ENCODE measurements at places on chromosomes 1 and 21.
A peak's percentile ranks its signal among the peaks of the same experiment; 100 is the strongest.

- DNase-seq, result no peak
Observed at GRCh38 chr1:227943381-227944089, 4.2 kb downstream of the WNT9A start.

DNA sequence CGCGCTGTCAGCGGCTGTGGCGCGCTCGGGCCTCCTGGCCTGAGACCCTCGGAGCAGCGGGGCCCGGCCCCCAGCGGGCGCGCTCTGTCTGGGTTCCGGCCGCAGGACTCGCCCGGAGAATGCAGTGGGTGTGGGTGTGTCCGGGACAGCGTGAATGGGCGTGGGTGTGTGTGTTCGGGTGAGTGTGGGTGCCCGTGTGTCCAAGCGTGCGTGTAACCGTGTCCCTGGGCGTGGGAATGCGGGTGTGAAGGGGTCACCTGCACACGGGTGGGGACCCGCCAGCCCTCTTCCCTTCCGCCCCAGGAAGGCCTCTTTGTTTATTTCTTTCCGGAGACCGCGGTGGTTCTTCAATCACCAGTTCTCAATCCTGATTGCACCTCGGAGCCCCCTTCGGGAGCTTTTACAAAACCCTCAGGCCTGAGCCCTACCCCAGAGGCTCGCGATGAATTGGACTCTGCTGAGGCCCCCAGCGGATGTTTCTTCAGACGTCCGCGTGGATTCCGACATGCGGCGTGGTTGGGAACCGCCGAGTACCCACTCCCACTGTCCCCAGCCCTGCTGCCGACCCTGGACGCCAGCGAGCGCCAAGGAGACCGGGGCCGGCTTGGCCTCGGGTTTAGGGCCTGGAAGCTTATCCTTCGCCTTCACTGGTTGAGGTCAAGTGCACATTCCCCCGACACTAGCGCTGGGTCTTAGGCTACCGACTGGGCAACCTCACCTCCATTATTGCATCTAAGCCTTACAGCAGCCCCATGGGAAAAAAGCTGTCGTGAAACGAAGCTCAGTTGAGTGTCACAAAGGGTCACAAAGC is 19.3 kb downstream of the SERTAD4 start:
- DNase-seq, result no peak

DNA sequence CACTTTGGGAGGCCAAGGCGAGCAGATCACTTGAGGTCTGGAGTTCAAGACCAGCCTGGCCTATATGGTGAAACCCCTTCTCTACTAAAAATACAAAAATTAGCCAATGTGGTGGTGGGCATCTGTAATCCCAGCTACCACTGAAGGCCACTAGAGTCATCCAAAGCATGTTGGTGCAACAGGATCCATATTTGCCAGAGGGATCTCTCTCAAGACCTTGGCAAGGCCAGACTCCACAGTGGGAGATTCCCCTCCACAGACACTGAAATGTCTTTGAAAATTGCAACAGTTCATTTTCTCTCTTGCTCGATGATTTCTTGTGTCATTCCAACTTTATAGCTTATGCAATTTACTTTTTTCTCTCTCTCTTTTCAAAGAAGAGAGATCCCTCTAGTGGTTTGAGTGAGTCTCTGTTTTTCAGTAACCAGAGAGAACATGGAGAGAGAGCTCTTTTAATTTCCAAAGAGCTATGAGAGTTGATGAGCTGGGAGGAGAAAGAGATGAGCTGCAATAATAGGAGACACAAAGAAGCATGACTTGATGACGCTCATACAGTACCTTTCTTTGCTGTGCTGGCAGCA is 176.8 kb upstream of the USP25 start:
- no peak for DNase-seq

GRCh38 chr1:8910914-8911313 is 32.4 kb upstream of the ENO1 start:
- no peak for DNase-seq

DNA sequence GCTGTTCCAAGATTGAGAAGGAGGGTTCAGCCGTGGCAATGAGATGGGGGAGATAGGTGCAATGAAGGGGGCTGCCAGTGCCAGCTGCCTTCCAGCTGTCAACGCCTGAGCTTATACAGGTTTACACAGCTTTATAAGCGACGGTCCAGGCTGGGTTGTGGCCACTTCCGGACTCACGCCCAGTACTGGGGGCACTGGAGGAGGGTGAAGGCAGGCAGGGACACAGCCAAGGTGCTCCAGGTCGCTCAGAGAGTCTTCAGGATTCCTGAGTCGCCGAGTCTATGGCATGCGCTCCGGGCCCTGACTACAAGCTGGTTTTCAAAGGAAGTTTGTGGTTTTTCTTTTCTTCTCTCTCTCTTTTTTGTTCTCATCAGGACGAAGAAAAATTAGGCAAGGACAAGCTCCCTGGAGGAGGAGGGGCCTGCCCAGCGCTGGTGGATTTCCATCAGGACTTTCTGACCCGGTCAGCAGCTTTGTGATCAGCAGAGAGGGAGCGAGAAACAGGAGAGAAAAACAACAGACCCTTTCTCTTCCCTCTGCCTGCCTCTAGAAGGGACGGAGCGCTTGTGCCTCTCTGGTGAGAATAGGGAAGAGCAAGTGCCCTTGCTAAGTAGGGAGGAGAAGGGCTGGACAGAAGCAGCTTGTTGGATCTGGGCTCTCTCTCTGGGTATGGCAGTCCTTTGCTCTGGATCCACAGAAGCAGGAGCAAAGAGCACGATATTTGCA is at the start of gene MINDY1:
Gene MINDY1 (minus strand): TSS at position 576 of the 726 bp plus-strand sequence. CDS start 4,285 bp downstream, outside the sequence.
- peak; percentile 57 for DNase-seq

GRCh38 chr21:46193829-46194373 is 9.6 kb upstream of the SPATC1L start:
- no peak for DNase-seq

GRCh38 chr1:154344977-154345837 is 19.9 kb downstream of the ATP8B2 start:
- no peak for DNase-seq

DNA sequence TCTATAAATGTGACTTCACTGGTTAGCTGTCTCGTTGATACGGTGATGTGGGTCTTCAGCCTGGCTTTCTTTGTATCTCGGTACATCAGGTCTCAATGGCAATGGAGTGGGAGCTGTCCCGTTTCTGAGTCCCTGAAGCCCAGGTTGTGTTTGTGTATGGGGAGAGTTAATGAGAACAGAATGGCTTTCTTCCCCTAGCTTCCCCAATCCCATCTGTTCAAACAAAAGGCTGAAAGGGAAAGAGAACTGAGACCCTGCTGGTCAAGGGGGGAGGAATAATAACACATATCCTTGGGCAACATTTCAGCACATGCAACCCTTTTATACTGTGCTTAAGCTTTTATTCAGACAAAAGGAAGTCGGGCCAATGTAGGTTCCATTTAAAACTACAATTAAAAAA is 28.4 kb upstream of the CASQ2 start:
- no peak for DNase-seq

GRCh38 chr1:176752505-176752904 is 289.5 kb downstream of the PAPPA2 start:
- DNase-seq, result no peak

GRCh38 chr1:16351456-16351993 is 755 bp downstream of the FBXO42 start:
- DNase-seq, result no peak

DNA sequence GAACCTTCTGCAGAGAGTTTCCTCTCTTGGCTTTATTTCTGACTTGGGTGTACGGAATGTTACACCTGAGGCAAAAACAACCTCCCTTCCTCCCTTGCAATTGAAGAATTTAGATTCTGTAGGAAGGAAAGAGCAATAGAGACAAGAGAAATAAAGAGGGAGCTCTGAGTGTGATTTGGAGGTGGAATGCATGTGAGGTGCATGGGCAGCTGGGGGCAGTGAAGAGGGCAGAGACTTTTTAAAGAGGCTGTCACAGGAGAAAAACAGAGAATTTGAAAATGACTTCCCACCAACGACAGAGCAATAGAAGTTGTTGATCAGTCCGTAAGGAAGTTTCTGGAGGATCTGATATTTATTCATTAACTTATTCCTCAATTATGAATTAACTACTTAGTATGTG is 172.0 kb upstream of the B3GALT2 start:
- no peak for DNase-seq

DNA sequence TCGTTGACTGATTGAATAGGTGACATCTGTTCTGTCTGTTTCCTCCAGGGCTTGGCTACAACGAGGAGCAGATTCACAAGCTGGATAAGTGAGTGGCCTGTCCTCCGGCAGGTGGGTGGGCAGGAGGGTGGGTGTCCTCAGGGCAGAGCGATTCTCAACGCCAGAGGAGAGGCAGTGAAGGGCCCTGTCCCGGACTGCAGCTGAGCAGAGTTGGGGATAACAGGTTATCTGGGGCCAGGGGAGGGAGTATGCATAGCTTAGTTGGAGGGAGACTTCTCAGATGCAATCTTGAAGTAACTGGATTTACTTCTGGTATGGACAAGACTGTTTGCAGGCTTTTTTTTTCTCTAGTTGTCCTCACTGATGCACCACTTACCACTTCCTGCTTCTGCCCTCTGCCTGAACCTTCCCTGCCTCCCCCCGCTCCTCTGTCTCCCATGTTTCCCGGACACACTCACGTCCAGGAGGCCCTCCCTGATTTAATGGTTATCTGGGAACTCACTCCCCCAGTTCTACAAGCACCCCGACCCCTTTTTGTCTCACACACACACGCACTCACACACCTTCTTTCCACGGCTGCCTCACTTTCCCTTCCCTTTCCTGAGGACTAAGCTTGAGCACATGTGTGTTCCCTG is 16.4 kb upstream of the RASSF5 start:
- no peak for DNase-seq

- no peak for DNase-seq
Observed at GRCh38 chr1:85344256-85344694, 67.8 kb upstream of the BCL10 start.

GRCh38 chr1:171141688-171142415 is 43.2 kb upstream of the FMO2 start:
- peak; percentile 98 for DNase-seq

DNA sequence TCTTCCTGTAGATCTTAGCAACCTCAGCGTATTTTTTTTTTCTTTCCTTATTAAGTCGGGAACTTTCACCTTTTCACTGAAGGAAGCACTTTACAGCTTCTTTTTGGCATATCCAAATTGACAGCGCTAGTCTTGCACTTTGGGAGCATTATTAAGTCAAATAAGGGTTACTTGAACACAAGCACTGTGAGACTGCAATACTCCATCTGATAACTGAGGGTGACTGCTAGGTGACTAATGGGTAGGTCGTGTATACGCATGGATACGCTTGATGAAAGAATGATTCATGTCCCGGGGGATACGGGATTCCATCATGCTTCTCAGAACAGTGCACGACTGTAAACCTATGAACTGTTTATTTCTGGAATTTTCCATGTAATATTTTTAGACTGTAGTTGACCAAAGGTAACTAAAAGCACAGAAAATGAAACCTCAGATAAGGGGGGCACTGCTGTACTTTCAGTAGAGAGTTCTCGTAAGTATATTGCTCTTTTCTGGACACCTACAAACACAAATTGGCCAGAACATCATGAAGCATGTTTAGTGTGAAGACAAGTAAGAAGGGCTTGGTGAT is 364.7 kb downstream of the SMYD3 start:
- DNase-seq, result peak; percentile 29

DNA sequence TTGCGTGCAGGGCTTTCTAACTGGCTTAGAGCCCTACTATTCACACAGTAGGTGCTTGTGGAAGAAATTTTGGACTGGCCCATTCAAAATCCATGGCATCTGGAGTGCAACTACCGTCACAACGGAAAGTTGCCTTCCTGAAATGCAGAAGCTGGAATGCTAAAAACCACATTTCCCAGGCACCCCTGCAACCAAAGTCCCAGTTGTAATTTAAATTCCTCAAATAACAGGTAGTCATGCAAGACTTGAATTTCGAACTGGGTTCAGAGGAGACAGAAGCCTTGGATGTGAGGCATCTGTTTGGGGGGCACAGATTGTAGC is 186.7 kb downstream of the TOMM20 start:
- no peak for DNase-seq

DNA sequence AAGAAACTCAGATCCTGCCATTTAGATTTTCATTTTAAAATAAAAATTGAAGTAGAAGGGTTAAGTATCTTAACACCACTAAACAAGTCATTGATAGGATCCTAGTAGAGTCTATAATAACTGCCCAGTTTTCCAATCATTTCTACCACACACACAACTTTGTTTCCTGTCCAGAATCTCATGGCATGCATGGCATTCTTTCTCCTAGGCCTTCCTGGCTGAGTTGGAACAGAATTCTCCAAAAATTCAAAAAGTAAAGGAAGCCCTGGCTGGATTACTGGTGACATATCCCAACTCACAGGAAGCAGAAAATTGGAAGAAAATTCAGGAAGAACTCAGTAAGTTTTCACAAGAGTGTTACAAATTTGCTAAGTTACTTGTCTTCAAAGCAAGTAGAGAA is 111.4 kb upstream of the BMP8A start:
- DNase-seq, result no peak

GRCh38 chr1:72649991-72650390 is 367.7 kb upstream of the NEGR1 start:
- no peak for DNase-seq

DNA sequence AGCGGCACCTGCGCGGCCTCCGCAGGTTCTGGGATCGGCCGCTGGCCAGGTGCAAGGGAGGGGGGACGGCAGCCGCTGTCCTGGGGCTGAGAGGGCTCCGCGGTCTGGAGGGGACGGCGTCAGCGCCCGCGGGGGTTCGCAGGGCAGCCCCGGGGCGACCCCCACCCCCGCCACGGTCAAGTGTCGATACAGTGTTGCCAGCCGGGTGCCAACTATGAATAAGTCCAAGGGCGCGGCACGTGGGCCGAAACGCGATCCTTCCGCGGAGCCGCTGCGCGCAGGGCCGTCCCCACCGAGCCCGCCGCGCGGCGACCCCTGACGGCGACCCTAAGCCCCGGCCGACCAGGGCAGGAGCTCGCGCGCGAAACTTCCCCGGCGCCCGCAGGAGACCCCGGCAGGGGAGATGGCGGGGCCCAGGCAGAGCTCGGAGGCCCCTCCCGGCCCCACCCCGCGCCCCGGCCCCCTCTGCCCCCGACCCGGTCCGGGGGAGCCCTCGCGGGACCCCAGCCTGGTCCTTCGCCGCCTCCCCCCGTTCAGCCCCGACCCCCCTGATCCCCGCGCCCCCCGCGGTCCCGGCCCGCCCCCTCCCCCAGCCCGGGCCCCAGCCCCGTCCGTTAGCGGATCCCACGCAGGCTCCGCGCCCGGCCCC is 586 bp upstream of the AGPAT3 start:
- DNase-seq, result no peak

DNA sequence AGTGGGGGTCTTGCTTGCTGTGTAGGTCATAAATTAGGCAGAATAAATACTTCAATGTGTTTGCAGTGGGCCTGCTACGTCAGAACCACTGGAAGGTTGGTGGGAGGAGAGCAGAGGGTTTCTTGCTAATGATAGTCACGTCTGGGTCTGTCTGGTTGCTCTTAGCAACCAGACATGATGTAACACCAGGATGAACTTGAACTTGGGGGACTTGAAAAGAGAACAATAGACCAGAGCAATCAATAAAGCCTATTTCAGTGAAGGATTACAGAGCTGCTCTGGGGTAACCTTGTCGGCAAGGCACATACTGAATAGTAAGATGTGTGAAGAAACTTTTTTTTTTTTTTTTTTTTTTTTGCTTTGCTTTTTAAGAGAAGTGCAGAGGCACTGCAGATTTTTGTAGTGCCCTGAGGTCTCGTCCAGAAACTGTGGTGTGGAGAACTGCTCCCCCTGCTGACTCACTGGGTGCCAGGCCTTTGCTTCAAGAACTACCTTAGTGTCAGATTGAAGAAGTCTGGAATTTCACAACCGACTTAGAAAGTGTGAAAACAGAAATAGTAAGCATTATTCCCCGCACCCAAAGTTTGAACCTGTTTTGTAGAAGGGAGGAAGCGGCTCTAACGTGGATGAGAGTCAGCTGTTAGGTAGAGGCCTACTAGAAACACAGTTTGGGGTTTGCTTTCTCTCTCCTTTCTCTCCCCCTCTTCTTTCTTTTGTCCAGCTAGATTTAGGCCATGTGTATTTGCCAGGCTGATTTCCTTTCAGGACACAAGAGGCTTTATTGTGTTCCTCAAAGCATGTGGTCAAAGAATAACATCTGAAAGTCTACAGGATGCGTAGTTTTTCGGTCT is 271.6 kb downstream of the TM2D1 start:
- DNase-seq, result peak; percentile 72

Measured in HFF-Myc (cell line).